ENCODE measurements at places on chromosomes 12 and 14. TPM values are rescaled to one million over a fixed set of nuclear protein-coding genes. Genes with fewer than 3 reads are reported as not detected.

DNA sequence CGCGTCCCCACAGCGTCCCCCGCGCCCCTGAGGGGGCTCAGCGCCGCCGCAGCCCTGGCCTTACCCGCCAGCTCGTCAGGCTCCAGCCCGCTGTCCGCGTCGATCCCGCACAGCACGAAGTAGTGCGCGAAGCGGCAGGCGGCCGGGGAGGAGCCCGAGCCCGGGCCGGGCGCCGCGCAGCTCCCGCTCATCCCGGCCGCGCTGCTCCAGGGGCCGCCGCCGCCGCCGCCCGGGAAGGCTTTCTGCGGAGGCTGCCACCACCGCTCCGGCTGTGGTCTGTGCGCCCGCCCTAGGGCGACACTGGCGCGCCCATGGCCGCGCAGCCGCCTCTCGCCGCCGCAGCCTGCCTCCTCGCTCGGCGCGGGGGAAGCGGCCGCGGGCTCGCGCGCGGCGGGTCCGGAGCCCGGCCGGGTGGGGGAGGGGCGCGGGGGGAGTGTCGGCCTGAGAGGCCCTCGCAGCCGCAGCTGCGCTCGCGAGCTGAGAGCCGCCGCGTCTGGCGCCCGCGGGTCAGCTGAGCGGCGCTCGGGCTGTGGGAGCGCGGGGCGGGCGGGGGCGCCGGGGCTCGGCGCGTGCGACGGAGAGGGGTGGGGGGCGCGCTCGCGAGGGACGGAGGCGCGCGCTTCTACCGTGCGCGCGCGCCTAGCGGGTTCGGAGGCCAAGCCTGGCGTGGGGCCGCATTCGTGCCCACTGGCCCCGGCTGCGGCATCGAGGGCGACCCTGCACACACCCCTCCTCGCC is at the start of gene DENND5B:
Gene DENND5B (minus strand): TSS at position 495 of the 738 bp plus-strand sequence. CDS start 304 bp downstream, at position 191.
- no peak for DNase-seq

DNA sequence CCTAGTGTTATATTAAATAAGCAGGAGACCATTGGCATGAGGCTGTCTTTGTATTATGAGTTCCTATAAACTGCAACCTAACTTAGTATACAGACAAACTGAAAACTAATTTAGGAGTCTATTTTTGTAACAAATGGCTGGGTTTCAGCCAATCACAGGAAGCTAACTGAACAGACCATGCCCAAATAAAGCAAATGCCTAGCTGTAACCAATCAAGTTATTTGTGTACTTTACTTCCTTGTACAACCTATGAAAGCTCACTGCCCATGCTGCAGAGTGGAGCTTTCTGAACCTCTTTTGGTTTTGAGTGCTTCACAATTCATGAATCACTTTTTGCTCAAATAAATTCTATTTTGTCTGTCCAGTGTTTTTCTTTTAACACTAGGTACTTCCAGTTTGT is 41.6 kb downstream of the GUCY2C start:
- no peak for DNase-seq

DNA sequence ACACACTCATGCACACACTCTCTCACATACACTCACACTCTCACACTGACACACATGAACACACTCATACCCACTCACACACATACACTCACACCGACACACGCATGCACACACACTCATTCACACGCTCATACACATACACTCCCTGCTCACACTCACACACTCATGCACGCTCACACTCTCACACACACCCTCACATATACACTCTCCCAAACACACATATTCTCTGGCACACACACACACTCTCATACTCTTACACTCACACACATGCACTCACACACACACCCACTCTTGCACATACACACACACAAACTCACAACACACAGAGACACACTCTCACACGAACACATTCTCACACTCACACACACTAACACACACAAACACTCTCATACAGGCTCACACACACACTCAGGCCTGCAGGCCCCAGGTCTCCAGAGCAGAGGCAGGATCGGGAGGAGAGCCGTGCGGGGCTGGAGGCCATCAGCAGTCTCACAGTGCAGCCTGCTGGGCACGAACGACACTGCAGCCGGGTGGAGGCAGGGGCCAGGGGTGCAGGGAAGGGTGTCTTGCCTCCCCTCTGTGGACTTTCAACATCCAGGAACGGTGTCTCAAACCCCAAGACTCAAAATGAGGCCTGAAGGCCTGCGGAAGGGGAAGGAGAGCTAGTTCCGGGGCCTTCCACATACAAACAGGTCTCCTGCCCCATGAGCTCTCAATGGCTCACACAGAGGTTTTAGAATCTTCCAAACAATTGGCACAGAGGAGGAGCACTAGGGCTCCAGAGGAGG is 148.7 kb downstream of the ANO2 start:
- no peak for DNase-seq

DNA sequence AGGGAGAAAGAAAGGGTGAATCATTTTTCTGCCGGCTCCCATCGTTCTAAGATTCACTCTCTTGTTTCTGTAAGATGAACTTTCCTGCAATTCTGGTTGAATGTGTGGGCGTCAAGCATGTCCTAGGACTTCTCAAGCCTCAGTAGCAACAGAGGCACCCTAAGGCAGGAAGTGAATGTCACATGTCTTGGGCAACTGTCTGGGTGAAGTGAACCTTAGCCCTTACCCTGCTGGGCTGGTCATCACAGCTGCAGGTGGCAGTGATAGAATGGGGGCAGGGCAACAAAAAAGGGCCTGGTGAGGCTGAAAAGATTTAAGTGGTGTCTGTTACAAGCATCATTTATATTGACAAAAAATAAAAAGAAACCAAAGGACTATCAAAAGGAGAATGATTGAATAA is 45.9 kb upstream of the CAND1 start:
- DNase-seq = no peak

The PITPNM2 gene
- 6.4 TPM for total RNA-seq

The KRT6B gene
- total RNA-seq = 228 TPM

Data from suprapubic skin (tissue), 4 donors.